Calu3 (cell line): ENCODE measurements at places on chromosomes 7 and 10. TPM values are rescaled to one million over a fixed set of nuclear protein-coding genes. Genes with fewer than 3 reads are reported as not detected.

LBX1 gene
- total RNA-seq, result not detected in 2 replicates

FBXL15 gene
- total RNA-seq, result 5.5 and 6.4 TPM in 2 replicates

DNAJC12 gene
- total RNA-seq, result 0.80 and 1.1 TPM in 2 replicates

HOXA2 gene
- total RNA-seq, result 1.9 and 3.2 TPM in 2 replicates

GRCh38 chr7:24779283-24779655 is 22.0 kb upstream of the GSDME start:
- no peak overlapping the region for H3K4me3 ChIP-seq
- no peaks in the 10 kb centered on the region for H3K27me3 ChIP-seq
- no peak overlapping the region for H3K27ac ChIP-seq
- no peaks in the 10 kb centered on the region for H3K4me1 ChIP-seq
- peaks cover 11% of the 10 kb centered on the region for H3K36me3 ChIP-seq

- no peak overlapping the region for H3K4me3 ChIP-seq
- H3K36me3 ChIP-seq, result no peaks in the 10 kb centered on the region
- no peak for DNase-seq
- no peak overlapping the region for H3K27ac ChIP-seq
These were observed 79.9 kb downstream of the FZD1 start for GRCh38 chr7:91343996-91344629.

GRCh38 chr7:133522501-133522900 is 269.6 kb downstream of the EXOC4 start:
- no peak overlapping the region for H3K4me3 ChIP-seq
- H3K27me3 ChIP-seq, result no peaks in the 10 kb centered on the region
- H3K4me1 ChIP-seq, result no peaks in the 10 kb centered on the region
- no peaks in the 10 kb centered on the region for H3K36me3 ChIP-seq
- no peak overlapping the region for H3K27ac ChIP-seq

DNA sequence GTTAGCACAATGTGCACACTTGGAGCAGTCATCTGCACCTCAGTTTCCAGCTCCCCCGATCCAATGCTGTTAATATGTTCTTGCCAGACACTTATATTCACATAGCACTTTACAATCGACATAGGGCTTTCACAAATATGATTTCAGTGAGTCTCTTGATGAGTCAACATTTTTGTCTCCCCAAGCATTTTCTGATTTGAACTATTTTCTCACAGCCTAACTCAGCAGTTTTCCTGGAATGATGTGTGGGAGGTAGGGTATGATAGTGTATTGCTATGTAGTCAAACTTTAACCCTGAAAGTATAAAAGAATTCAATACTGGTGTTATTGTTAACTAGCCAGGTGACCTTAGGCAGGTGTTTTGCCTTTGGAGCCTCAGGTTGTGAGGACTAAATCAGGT is 82.5 kb upstream of the LRGUK start:
- H3K36me3 ChIP-seq, result no peaks in the 10 kb centered on the region
- H3K4me1 ChIP-seq, result peaks cover 12% of the 10 kb centered on the region

GRCh38 chr10:123379156-123379555 is 225.0 kb downstream of the BUB3 start:
- DNase-seq, result no peak
- no peaks in the 10 kb centered on the region for H3K4me1 ChIP-seq
- H3K4me3 ChIP-seq, result no peak overlapping the region

GRCh38 chr7:8710124-8710523 is 276.7 kb downstream of the NXPH1 start:
- H3K27me3 ChIP-seq, result no peaks in the 10 kb centered on the region
- DNase-seq, result no peak
- no peak overlapping the region for H3K27ac ChIP-seq
- H3K4me3 ChIP-seq, result no peak overlapping the region
- H3K36me3 ChIP-seq, result no peaks in the 10 kb centered on the region
- no peaks in the 10 kb centered on the region for H3K4me1 ChIP-seq

GRCh38 chr7:106768324-106768751 is 96.7 kb upstream of the PIK3CG start:
- no peaks in the 10 kb centered on the region for H3K36me3 ChIP-seq
- DNase-seq, result no peak
- no peak overlapping the region for H3K27ac ChIP-seq
- no peaks in the 10 kb centered on the region for H3K27me3 ChIP-seq
- H3K4me1 ChIP-seq, result peaks cover 37% of the 10 kb centered on the region

DNA sequence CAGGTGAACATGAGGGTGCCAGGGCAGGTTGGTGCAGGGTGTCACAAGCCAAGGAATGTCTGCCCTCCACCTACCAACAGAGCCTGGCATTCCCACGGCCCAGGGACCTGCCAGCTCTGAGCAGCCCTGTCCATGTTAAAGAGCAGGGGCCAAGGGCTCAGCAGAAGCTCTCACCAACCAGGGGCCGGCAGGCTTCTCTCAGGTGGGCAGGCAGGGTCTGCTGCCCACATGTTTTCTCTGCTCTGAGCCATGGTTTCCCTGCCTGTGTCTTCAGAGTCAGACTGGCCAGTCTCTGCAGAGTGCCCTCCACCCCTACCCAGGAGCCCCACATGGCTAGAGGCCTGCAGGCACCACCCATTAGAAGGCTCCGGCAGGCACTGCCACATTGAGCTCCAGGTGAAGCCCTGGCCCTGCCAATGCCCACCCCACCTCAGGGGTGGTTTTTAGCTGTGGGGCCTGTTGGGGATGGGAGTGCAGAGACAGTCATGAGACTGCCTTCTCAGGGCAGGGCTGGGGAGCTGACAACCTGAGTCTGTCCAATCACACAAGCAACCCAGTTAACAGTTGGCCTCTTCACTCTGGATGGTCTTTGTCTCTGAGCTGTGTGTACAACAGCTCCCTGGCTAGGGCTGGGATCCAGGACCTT is 135.9 kb downstream of the ARHGAP22 start:
- no peak overlapping the region for H3K27ac ChIP-seq
- no peak for DNase-seq
- H3K4me1 ChIP-seq, result no peaks in the 10 kb centered on the region
- H3K27me3 ChIP-seq, result peaks cover 31% of the 10 kb centered on the region
